ENCODE measurements at places on chromosomes 3 and 15. TPM values are rescaled to one million over a fixed set of nuclear protein-coding genes. Genes with fewer than 3 reads are reported as not detected.

AADACL2 gene
- not detected for total RNA-seq

GPR62 gene
- total RNA-seq = 1.0 TPM

CCK gene
- not detected for total RNA-seq

GRAMD1C gene
- total RNA-seq = 12.6 TPM

LRRK1 gene
- total RNA-seq = 31.5 TPM

CHRNA3 gene
- not detected for total RNA-seq

FOXL2NB gene
- not detected for total RNA-seq

DAPK2 gene
- 28.9 TPM for total RNA-seq

ALS2CL gene
- 13.0 TPM for total RNA-seq

CYP1A1 gene
- total RNA-seq = 5.1 TPM

DNA sequence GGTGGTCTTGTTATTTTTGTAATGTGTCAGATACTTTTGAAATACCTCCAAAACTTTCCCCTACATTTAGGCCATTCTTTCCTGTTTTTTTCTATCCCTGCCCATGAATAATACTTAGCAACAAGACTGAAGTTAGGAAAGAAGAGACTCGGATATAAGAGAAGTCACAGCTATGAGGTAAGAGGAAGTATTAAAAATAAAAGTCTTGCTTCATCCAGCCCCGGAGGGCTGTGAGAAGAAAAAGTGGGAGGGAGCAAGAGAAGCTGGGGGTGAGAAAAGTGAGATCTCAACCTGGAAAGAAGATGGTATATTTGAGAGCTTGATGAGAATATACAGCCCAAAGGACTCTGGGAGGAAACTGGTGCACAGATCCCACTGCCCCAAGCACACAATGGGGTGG lies 213.5 kb upstream of the CDIN1 start:
- no peaks in the 10 kb centered on the region for H3K36me3 ChIP-seq
- H3K4me3 ChIP-seq = no peak overlapping the region
- H3K27ac ChIP-seq = no peak overlapping the region

DNA sequence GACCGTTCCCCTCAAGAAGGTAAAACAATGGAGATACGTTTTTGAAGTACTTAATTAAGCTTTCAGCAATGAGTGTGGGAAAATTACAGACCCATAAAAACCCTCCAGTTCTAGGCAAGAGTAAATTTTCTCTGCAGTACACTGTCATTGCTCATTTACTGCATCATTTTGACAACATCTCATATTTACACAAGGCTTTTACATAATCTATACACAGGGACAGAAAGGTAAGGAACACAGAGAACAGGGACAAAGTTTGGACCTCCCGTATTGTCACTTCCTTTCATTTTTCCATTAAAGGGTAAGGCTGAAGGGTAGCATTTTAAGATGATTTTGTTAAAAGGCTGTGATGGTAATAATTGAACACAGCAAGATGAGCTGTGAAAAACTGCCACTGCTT lies 7.4 kb upstream of the HGD start:
- H3K36me3 ChIP-seq = no peaks in the 10 kb centered on the region
- no peaks in the 10 kb centered on the region for H3K4me1 ChIP-seq
- no peak overlapping the region for H3K27ac ChIP-seq
- H3K4me3 ChIP-seq = no peak overlapping the region
- no peaks in the 10 kb centered on the region for H3K27me3 ChIP-seq
- no peak for DNase-seq

GRCh38 chr3:31918179-31919150 lies 62.6 kb downstream of the OSBPL10 start:
- no peaks in the 10 kb centered on the region for H3K36me3 ChIP-seq
- DNase-seq = no peak
- H3K27ac ChIP-seq = no peak overlapping the region

- H3K4me1 ChIP-seq = no peaks in the 10 kb centered on the region
- no peak for DNase-seq
- no peaks in the 10 kb centered on the region for H3K36me3 ChIP-seq
- H3K27ac ChIP-seq = no peak overlapping the region
- H3K27me3 ChIP-seq = no peaks in the 10 kb centered on the region
Observed at GRCh38 chr3:102174832-102175374, 259.9 kb upstream of the ZPLD1 start.

GRCh38 chr15:60652245-60652644 lies 173.3 kb upstream of the ICE2 start:
- H3K4me1 ChIP-seq = no peaks in the 10 kb centered on the region
- no peak overlapping the region for H3K4me3 ChIP-seq

DNA sequence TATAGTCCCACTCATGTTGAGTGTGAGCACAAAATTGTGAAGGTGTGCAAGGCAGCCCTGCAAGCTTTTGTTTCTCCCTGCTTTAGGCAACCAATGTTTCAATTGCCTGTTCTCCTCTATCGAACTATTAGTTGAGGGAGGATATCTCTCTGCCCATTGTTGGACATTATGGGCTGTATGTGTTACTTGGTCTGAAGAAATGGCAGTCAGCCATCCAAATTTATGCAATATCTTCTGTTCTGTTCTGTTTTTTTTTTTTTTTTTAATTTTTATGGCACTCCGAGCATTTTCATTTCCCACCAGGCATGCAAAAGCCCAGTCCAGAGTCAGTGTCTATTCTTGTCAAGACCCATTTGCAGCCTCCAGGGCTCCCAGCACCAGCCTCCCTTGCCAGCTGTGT lies 44.0 kb downstream of the ANAPC13 start:
- H3K27me3 ChIP-seq = no peaks in the 10 kb centered on the region
- no peak for DNase-seq
- H3K27ac ChIP-seq = no peak overlapping the region
- no peaks in the 10 kb centered on the region for H3K36me3 ChIP-seq
- H3K4me1 ChIP-seq = peaks cover 17% of the 10 kb centered on the region
- H3K4me3 ChIP-seq = no peak overlapping the region

DNA sequence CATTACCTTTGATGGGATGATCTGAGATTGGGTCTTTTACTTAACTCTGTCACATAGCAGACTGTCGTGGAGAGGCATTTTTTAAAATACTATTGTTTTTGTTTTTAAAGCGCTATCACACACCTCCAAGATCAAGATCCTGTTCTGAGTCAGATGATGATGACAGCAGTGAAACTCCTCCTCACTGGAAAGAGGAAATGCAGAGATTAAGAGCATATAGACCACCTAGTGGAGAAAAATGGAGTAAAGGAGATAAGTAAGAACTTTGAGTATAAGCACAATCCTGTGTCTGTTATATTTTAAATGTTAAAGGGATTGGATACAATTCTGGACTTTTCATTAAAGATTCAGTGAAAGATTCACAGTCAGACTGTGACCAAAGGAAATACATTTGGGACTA lies 18.4 kb upstream of the ZBTB47 start:
- no peak for DNase-seq
- H3K36me3 ChIP-seq = peaks cover 39% of the 10 kb centered on the region
- H3K4me1 ChIP-seq = no peaks in the 10 kb centered on the region
- H3K27me3 ChIP-seq = no peaks in the 10 kb centered on the region
- H3K4me3 ChIP-seq = no peak overlapping the region
- H3K27ac ChIP-seq = no peak overlapping the region

- H3K27ac ChIP-seq = no peak overlapping the region
- no peaks in the 10 kb centered on the region for H3K4me1 ChIP-seq
- H3K4me3 ChIP-seq = no peak overlapping the region
- DNase-seq = no peak
Observed at GRCh38 chr3:39506863-39507262, 39.4 kb downstream of the MOBP start.

DNA sequence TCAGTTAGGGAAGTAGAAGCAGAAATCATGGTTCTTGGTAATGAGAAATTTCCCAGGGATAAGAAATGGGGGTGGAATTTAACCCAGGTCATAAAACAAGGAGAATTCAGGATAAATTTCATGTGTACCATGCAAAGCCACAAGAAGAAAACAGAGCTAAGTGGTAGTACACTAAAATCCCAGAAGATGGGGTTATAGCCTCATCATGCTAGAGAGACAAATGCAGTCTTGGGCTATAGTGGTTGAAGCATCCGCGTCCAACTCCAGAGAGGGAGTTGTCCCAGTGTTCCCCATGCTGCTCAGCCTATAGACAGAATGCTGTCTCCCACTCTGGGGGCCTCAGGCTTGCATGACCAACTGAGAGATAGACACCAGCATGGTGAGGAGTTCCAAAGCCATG lies 36.2 kb upstream of the CLRN1 start:
- no peaks in the 10 kb centered on the region for H3K4me1 ChIP-seq
- H3K27ac ChIP-seq = no peak overlapping the region
- H3K4me3 ChIP-seq = no peak overlapping the region

GRCh38 chr3:37924453-37924852 lies 62.8 kb downstream of the CTDSPL start:
- DNase-seq = no peak
- H3K27me3 ChIP-seq = no peaks in the 10 kb centered on the region
- H3K27ac ChIP-seq = no peak overlapping the region
- no peak overlapping the region for H3K4me3 ChIP-seq

GRCh38 chr3:119324899-119325298 lies 30.7 kb downstream of the ARHGAP31 start:
- H3K4me1 ChIP-seq = peaks cover 78% of the 10 kb centered on the region
- no peaks in the 10 kb centered on the region for H3K27me3 ChIP-seq
- H3K27ac ChIP-seq = peak overlapping the region; percentile 97
- H3K4me3 ChIP-seq = no peak overlapping the region
- H3K36me3 ChIP-seq = no peaks in the 10 kb centered on the region

DNA sequence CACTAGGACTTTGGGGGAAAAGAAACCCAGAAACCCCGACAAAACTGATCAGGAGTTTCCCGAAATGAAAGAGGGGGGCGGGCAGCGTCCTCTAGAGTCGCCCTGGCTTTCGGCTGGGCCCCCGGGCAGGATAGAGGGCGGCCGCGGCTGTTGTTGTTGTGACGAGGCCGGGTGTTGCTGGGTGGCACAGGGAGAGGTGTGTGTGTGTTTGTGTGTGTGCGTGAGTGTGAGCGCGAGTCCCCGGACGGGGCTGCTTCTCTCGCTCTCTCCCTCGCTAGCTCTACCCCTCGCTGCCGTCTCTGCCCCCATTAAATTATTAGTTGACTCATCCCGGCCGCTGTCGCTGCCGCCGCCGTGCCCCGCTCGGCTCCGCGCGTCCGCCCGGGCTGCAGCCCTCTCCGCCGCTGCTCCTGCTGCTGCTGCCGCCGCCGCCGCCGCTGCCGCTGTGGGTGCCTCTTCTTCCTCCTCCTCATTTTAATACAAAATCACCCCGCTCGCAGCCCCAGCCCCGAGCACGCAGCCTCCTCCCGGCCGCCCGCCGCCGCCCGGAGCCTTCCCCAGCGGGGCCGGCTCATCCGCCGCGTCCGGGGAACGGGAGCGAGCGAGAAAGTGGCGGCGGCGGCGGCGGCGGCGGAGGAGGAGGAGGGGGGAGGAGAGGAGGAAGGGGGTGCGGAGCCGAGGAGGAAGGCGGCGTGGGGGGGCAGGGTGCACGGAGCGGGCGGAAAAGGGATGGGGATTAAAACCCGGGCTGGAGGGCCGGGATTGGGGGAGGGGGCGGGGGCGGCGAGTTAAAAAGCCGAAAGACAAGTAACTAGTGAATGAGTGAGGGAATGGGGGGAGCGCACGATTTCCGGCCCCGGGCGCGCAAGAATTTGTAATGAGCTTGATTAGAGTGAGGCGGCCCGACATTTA lies at the start of gene SATB1:
Gene SATB1 (minus strand): TSS at position 611 of the 912 bp plus-strand sequence. CDS start 4,372 bp downstream, outside the sequence.
- peaks cover 19% of the 10 kb centered on the region for H3K4me1 ChIP-seq
- no peaks in the 10 kb centered on the region for H3K36me3 ChIP-seq
- H3K4me3 ChIP-seq = peak within 1 kb of the TSS; percentile 87
- H3K27me3 ChIP-seq = no peaks in the 10 kb centered on the region
- peak; percentile 72 for DNase-seq
- peak within 1 kb of the TSS; percentile 95 for H3K27ac ChIP-seq

GRCh38 chr3:72678867-72679266 lies 169.4 kb downstream of the SHQ1 start:
- no peaks in the 10 kb centered on the region for H3K27me3 ChIP-seq
- no peaks in the 10 kb centered on the region for H3K4me1 ChIP-seq

DNA sequence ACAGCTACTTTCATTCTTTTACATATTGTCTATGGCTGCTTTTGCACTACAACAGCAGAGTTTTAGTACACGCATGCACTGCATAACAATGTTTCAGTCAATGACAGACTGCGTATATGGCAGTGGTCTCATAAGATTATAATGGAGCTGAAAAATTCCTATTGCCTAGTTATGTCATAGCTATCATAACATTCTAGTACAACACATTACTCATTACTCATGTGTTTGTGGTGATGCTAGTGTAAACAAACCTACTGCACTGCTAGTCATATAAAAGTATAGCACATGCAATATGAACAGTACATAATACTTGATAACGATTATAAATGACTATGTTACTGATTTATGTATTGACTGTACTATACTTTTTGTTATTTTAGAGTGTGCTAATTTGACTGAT lies 47.9 kb downstream of the QTRT2 start:
- no peak overlapping the region for H3K27ac ChIP-seq
- no peaks in the 10 kb centered on the region for H3K36me3 ChIP-seq
- no peaks in the 10 kb centered on the region for H3K27me3 ChIP-seq
- DNase-seq = no peak
- no peak overlapping the region for H3K4me3 ChIP-seq

DNA sequence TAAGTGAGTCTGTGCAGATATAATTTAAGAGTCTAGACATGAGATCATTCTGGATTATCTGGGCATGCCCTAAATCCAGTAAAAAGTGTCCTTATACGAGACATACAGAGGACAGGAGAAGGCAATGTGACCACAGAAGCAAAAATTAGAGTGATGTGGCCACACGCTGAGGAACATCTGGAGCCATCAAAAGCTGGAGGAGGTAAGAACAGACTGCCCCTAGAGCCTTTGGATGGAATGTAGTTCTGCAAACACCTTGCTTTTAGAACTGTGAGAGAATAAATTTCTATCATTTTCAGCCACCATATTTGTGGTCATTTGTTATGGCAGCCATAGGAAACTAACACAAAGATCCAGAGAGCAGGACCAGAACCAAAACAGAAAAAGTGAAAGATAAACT lies 41.0 kb downstream of the CD200 start:
- H3K27me3 ChIP-seq = no peaks in the 10 kb centered on the region
- DNase-seq = no peak
- no peak overlapping the region for H3K4me3 ChIP-seq

GRCh38 chr15:90358124-90359033 lies 6.3 kb downstream of the ZNF774 start:
- H3K4me1 ChIP-seq = peaks cover 7% of the 10 kb centered on the region
- H3K27ac ChIP-seq = no peak overlapping the region
- H3K27me3 ChIP-seq = no peaks in the 10 kb centered on the region
- no peak overlapping the region for H3K4me3 ChIP-seq
- no peaks in the 10 kb centered on the region for H3K36me3 ChIP-seq

DNA sequence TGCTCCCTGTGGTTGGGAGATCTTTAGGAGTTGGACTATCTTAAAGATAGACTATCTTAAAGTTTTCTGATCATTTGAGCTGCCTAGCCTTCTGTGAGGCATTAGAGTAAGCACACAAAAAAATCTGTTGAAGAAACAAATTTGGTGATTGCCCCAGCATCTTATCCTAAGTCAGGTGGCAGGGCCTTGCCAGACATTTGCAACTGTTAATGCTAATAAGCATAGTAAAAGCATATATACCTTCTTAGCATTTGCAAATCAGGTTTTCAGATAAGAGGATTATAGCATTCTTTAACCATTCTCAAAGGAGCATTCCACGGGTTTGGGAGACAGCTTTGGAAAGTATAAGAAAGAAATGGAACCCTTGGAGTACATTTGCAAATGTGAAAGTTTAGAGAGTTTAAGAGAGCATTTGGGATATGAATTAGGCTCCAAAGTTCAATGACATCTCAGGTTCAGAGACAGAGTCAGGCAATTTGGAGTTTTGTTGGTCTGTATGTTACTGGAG lies 61.0 kb downstream of the SEMA6D start:
- H3K4me3 ChIP-seq = no peak overlapping the region
- H3K27ac ChIP-seq = no peak overlapping the region
- no peak for DNase-seq
- no peaks in the 10 kb centered on the region for H3K36me3 ChIP-seq

GRCh38 chr3:77381431-77381830 lies 341.5 kb downstream of the ROBO2 start:
- no peak overlapping the region for H3K4me3 ChIP-seq
- no peaks in the 10 kb centered on the region for H3K27me3 ChIP-seq
- DNase-seq = no peak
- H3K4me1 ChIP-seq = no peaks in the 10 kb centered on the region

All from tibial nerve (tissue), 4 donors.